ENCODE measurements at places on chromosomes 12 and 14.

GRCh38 chr12:114405519-114406271 lies at the start of gene TBX5:
TBX5 (minus strand) TSS chr12:114406144; CDS start chr12:114403898, 2,246 bp downstream.
- DNase-seq: no peak

GRCh38 chr12:93785249-93786010 lies 108.3 kb downstream of the CRADD start:
- DNase-seq: peak; percentile 26

GRCh38 chr12:105843986-105844760 lies 294.6 kb downstream of the NUAK1 start:
- no peak for DNase-seq

- no peak for DNase-seq
Observed at GRCh38 chr14:90354551-90355298, 23.0 kb upstream of the NRDE2 start.

GRCh38 chr12:79454338-79454843 lies 236.4 kb downstream of the PAWR start:
- no peak for DNase-seq

GRCh38 chr12:24596768-24597388 lies 352.0 kb downstream of the BCAT1 start:
- DNase-seq: no peak

- DNase-seq: no peak
Observed at GRCh38 chr12:45939759-45940158, 50.6 kb downstream of the SCAF11 start.

DNA sequence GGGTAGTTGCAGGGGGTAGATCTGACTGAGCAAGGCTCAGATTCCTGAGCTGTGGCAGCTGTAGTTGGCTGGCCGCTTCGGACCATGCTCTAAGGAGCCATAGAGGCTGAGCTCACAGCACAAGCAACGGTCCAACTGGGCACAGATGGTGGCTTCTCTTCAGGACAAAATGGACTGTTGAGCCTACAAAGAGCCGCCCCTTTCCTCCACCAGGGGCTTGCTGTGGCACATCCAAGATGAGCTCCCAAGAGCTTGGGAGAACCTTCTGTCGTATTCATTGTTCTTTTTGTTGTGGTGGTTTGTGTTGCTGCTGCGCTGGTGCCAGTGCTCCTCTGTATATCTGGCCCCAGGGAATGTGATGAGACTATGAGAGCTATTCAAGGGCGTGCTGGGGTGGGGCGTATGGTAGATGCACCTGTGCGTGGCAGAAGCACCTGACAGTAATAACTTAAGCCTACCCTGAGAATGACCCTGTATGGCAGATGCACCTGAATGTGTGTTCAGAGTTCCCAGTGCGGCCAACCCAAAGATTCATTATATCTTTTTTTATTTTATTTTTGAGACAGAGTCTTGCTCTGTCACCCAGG lies 17.8 kb upstream of the LGALS3 start:
- no peak for DNase-seq

DNA sequence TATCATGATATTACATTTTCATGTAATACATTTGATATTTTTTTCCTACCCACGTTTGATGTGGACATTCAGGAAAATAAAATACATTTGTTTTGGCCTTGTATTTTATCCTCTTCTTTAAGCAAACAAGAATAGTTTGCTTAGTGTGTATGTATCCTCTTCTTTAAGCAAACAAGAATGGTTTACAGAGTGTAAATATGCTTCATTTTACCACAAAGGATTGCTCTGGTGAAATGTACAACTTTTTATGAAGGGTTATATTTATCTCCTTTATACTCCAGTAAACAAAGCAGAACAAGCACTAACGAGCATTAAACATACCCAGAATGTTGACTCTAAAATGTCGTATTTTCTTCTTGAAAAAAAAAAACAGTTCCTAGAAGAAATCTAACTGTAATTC lies 244.7 kb downstream of the KCNH5 start:
- no peak for DNase-seq

DNA sequence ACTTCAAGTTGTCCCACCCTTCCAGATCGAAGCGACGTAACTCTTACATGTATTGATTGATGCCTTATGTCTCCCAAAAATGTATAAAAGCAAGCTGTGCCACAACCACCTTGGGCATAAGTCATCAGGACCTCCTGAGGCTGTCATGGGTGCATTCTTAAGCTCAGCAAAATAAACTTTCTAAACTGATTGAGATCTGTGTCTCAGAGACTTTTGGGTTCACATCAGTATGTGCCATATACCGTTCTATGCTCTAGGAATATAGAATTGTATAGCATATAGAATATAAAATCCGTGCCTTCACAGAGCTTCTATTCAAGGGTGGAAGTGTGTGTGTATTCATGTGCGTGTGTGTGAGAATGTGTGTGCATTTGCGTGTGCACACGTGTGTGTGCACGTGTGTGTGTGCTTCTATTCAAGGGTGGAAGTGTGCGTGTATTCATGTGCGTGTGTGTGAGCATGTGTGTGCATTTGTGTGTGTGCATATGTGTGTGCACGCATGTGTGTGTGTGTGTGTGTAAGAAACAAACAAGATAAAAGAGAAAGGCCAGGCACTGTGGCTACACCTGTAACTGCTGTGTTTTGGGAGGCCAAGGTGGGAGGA lies 11.5 kb upstream of the STX2 start:
- no peak for DNase-seq

GRCh38 chr12:79252358-79253075 lies 387.9 kb downstream of the SYT1 start:
- no peak for DNase-seq

DNA sequence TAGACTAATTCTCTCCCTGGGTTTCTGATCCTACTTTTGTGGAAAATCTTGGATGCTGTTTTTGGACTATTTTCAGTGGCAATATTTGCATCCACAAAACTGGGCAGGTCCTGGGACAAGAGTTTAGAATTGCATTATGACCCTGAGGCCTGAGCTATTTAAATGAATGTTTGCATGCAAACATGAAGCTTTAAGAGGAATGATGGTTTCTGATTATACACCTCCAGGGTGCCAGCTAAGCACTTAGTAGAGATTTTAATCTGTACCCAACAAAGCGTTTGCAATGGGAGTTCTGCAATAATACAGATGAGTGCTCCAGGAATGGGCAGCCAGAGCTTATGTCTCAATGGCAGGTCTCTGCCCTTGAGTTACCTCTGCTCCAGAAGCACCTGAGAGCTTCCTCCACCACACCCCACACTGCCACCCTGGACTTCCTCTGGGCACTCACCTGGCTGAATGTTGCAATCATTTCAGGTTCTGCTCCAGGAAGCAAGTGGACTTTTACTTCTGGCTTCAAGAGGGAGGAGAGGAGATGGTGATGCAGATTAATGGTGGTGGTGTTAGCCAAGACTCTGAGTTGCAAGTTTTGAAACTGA lies 6.0 kb upstream of the SPTLC2 start:
- DNase-seq: no peak

GRCh38 chr12:104665296-104665695 lies 208.5 kb downstream of the CHST11 start:
- DNase-seq: no peak

DNA sequence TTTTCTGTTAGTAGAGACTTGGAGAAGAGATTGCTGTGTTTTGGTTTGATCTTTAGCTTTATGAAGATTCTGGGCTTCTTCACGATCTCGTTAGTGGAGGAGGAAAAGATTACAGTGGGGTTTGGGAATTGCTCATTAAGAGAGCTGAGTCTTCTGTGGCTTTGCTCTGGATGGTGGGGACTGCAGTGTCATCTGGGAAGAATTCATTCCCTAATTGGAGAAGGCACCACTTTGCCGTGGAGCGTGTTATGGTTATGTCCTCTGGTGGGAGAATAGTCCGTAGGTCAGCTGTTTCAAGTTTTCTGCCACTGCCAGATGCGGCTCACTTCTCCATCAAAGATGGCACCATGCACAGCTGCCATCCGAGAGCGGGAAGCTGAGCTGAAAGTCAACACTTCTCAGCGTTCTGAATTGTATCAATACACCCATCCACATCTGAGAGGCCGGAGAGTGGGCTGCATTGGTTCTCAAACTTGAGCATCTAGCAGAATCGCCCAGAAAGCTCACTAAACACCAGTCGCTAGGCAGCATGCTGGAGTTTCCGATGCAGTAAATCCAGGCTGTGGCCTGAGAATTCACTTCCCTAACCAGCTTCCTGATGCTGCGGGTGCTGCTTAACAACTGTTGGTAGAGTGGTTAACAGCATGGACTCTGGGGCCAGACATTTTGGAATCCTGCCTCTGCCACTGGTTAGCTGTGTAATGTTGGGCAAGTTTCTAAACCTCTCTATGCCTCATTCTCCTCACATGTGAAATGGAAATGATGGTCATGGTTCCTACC lies 117.8 kb downstream of the PLXNC1 start:
- no peak for DNase-seq

DNA sequence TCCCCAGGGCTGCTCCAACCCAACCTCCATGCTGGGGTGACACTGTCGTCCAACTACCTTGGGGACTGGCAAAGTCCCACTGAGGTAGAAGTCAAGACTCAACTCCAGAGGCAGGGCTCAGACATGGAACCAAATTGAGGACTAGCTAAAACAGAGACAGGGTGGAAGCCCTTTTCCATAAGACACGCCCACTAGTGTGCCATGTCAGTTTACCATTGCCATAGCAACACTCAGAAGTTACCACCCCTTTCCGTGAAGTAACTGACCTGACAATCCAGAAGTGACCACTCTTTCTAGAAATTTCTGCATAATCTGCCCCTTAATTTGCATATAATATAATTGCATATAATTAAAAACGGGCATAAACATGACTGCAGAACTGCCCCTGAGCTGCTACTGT lies 409.6 kb downstream of the MED13L start:
- DNase-seq: no peak

DNA sequence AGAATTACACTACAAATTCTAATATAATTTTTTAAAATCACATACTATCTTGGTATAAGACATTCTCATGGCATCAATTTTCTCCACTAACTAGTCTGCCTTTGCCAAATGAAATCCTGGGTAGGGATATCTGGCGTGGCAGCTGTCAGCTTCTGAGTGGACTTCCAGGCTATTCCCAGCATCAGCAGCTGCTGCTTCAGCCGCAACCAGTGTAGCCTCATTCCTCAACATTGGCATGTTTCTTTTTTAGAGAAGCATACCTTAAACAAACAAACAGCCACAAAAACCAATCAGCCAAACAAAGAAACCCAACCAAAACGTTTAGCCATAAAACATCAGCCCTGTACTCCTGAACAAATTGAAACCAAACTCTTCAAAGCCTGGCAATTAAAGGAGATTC lies 235.8 kb downstream of the SSPN start:
- no peak for DNase-seq

GRCh38 chr14:104315625-104316024 lies 177.2 kb downstream of the KIF26A start:
- no peak for DNase-seq

DNA sequence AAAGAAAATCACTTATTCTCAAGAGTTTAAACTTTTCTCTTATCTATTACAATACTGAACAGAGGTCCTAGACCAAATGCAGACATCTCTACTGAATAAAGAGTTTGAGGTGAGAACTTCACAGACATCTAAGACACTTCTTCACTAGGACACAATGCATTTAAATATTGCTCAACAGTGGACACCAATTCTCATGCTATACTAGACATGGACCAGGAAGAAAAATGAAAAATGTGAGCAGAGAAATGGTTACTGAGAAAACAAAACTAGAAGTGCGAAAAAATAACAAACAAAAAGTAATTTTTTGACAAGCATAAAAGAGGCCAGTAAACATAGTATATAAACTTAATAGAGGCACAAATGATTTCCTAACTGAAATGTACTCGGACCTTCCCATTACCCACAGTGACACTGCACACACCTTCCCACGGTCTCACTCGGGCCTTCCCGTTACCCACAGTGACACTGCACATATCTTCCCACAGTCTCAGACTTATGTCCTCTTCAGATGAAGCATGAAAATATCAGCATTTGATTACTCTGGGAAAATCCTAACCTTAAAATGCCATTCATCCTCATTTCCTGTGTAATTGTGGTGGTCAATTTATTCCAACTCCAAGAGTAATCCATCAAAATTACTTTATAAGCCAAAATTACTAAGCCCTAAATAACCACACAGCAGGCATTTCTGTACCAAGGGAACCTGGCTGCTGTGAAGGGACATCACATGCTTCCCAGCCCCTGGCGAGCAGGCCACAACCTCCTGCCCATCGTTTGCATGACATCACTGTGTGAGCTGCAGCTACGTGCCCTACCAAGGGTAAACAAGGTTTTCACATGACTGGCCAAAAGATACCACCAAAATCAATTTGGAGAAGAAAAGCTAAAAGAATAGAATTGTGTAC lies 6.4 kb downstream of the SLC15A4 start:
- no peak for DNase-seq

- DNase-seq: no peak
Observed at GRCh38 chr12:127075981-127076380, 1191.0 kb upstream of the TMEM132C start.

- peak; percentile 20 for DNase-seq
Observed at GRCh38 chr14:59464486-59465315, 479 bp downstream of the GPR135 start.

- no peak for DNase-seq
Observed at GRCh38 chr12:60112763-60113162, 516.9 kb downstream of the SLC16A7 start.

- DNase-seq: peak; percentile 40
Observed at GRCh38 chr12:52691076-52691840, 11.1 kb upstream of the KRT1 start.

- DNase-seq: no peak
Observed at GRCh38 chr14:61179796-61180398, 101.2 kb downstream of the TMEM30B start.

- DNase-seq: no peak
Observed at GRCh38 chr12:85575120-85576096, 260.8 kb downstream of the RASSF9 start.

All from activated CD4-positive, alpha-beta T cell treated with anti-CD3 and anti-CD28 coated beads for 1 hour (primary cell).